CD4-positive, alpha-beta T cell treated with Interleukin-15 for 4 hours (primary cell): ENCODE measurements at places on chromosomes 16 and 17.

GRCh38 chr17:75315541-75316243 is 26.5 kb upstream of the SLC25A19 start:
- no peak for DNase-seq

GRCh38 chr17:31074772-31075555 is 19.8 kb upstream of the NF1 start:
- no peak for DNase-seq

GRCh38 chr16:16025214-16025968 is 76.0 kb downstream of the ABCC1 start:
- DNase-seq, result peak; percentile 80

DNA sequence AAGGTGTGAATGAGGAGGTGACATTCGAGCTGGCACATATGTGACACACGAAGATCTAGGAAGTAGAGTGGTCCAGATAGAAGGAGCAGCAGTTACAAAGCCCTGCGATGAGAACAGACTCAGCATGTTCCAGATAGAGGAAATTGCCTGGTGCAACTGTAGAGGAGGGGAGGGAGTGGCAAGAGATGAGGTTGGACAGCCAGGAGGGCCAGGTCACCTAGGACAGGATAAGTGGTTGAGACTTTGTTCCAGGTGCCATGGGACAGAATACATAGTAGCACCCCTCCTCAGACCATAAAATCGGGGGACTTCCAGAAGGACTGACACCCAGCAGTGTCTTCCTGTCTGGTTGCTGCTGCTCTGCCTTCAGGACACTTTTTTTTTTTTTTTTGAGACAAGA is 11.0 kb upstream of the CENPT start:
- no peak for DNase-seq

GRCh38 chr16:50331570-50331969 is 37.2 kb downstream of the BRD7 start:
- no peak for DNase-seq

DNA sequence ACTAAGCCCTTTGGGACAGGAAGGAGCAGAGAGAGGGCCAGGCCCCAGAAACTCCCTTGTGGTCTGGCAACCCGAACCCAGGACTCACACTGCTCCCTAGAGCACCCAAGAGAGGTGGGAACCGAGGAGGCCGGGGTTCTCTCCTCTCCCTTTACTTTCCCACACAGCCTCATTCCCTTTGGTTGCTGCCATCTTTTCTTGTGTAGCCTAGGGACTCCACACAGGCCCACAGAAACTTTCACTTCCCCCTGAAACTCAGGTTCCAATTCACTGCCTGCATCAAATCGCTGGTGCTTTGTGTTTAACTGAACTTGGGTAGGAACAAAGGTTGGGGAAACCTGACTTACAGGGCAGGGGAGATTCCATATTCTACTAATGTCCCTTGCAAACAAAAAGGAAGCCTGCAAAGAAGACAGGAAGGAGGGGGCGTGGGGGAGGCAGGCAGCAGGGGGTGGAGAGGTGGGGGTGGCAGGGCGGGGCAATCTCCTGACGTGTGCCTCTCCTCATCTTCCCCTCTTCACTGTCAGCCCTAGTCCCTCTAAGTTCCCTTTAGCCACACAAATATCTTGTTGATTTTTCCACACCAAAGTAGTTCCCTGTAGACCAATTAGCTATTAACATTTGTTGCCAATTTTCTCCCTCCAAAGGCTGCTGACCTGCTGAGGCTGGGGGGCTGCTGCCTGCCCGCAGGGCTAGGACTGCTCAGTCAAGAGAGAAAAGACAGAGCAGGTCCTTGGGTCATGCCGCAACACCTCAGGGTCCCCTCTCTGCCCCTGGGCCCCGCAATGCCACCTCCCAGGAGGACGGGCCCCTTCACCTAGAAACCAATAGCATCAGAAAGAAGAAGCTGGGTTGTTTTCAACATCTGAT is 8.0 kb downstream of the ST3GAL2 start:
- peak; percentile 46 for DNase-seq

DNA sequence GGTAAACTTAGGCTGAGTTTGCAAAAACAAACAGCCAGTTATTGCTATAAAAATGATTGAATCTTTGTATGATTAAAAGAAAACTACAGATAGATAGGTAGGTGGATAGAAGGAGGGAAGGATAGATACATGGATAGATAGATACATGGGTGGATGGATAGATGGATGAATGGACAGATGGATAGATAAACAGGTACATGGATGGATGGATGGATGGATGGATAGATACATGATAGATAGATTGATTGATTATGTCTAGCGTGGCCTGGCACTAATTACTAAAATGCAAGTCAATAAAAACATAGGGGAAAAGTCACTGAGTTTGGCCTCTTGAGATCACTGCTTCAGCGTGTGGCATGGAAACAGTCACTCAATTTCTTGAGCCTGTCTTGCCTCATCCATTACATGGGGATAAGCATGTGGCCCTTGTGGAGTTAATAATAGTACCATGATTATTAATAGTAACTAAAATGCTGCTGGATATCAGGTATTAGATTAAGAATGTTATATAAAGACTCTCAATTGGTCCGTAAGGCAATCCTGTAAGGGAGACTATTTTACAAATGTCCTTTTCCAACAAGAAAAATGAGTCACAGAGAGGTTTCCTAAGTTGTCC is 184.9 kb downstream of the HS3ST3A1 start:
- DNase-seq, result no peak

DNA sequence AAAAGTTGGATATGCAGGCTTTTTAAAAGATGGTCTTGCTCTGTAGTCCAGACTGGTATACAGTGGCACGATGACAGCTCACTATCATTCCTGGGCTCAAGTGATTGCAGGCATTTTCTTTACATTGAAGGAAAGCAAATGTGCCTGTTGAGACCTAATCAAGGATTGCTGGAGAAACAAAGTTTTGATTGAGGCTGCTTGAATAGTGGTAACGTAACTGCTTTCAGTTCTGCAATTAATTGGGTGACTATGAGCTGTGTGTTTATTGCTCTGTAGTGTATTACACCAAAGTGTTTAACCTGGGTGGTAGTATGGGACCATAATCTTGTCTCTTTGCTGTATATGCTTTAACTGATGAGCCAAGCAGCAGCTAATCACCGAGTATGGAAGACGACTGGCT is 2.3 kb downstream of the UBB start:
- no peak for DNase-seq

- no peak for DNase-seq
These were observed 215.8 kb downstream of the CDH8 start for GRCh38 chr16:61820398-61820797.

DNA sequence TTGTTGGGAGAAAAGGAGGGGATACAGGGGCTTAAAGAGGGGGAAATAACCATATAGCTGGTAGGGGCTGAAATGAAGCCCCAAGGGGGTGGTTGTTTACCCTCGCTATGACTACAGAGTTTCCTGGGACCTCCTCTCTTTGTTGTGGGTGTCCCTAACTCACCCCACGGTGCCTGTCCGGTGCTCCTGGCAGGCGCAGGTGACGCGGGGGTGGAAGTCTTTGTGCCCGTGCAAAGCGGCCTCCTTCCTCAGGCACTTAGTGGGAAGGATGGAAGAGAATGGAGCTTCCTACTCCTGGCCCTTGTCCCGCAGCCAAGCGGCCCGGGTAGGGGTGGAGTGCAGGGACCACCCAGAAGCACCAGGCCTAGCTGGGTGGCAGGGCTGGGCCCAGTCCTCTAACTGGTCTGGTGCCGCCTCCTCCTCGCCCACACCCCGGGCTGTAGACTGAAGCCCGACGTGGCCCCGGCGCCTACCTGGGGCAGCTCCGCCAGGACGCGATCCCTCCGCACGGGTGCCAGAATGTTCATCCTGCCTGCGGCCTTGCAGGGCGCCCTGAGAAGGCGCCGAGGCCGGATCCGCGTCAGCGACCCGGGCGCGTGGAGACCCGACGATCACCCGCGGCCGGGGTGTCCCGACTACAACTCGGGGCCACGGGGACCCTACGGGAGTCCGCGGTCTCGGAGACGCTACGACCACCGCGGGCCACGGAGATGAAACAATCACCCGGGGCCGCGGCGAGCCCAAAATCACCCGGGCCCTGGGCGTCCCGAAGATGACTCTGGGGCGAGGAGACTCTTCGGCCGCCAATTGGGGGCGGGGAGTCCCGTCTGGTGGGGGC is 709 bp downstream of the RAB34 start:
- DNase-seq, result no peak

DNA sequence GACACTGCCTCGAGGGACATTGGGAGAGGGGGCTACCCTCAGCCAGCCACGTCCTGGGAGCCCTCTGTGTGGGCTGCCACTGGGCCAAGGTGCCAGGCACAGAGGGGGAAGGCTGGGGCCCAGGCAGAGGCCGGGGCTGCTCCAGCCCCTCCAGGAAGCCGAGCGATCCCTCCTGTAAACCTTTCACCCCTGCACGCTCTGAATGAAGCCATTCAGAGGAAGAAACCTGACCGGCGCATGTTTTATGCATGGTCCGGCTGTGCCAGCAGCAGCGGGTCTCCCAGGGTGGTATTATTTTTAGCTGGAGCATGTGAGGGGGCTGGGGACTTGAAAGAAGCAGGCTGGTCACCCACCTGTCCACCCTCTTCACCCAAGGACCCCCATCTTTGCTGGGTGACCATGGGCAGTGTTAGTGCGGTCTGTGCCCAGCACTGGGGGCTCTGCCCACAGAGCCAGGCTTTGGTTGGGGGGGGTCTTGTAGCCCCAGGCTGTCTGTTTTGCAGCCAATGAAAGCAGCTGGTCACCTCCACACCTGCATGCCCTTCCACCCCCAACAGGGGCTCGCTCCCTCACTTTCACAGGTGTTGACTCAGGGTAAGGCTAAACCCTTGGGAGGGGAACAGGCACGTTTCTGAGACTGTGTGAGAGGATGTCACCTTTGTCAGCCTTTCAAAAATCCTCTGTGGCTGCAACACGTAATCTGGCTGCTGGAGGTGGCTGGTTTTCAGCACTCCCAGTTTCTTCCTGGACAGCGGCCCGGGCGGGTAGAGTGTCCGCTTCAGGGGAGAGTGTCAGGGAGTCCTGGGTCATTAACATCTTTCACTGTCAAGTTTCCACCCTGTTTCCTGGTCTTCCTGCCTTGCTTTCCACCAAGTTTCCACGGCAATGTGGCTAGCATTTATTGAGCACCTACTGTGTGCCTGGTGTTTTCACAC is 77.1 kb upstream of the BRD7 start:
- no peak for DNase-seq

DNA sequence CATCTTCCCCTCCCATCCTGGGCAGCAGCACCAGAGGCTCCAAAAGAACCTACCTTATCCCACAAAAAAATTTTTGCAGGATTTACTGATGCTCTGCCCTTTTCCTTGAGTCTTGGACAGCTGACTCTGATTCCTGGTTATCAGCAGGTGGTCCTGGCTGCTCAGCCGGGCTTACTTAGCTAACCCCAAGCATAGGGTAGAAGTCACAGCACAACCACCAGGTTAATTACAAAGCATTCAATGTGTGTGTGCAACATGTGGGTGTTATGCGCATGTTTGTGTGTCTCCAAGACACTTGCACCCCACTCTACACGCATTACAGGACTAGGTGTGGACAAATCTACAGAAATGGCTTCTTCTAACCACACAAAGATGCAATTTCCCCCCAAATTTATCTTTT is 36.3 kb downstream of the PECAM1 start:
- no peak for DNase-seq

GRCh38 chr17:34312080-34312479 is 7.2 kb upstream of the CCL8 start:
- no peak for DNase-seq

DNA sequence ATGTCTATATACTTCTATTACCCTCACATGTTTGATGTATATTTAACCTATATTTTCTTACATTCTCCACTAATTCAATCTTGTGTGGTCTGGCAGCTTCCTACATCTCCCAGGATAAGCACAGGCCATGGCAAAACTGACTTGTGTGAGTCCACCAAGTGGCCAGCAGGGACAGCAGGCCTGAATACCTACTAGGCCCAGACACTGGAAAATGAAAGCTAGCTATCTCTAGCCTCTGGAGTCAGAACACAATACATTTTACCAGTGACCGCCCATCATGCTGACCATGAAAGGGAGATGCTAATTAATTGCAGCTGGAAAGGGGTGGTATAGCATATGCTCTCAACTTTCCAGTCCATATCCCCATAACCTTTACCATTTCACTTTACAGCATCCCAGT is 132.3 kb downstream of the PCTP start:
- no peak for DNase-seq

- DNase-seq, result no peak
These were observed 141.6 kb downstream of the CCDC182 start for GRCh38 chr17:57603546-57603945.

- DNase-seq, result no peak
These were observed 73.6 kb downstream of the IL21R start for GRCh38 chr16:27475561-27475960.

- DNase-seq, result no peak
These were observed 8.1 kb downstream of the SERPINF1 start for GRCh38 chr17:1769822-1770477.

- no peak for DNase-seq
These were observed 58.1 kb upstream of the ADORA2B start for GRCh38 chr17:15886804-15887203.

DNA sequence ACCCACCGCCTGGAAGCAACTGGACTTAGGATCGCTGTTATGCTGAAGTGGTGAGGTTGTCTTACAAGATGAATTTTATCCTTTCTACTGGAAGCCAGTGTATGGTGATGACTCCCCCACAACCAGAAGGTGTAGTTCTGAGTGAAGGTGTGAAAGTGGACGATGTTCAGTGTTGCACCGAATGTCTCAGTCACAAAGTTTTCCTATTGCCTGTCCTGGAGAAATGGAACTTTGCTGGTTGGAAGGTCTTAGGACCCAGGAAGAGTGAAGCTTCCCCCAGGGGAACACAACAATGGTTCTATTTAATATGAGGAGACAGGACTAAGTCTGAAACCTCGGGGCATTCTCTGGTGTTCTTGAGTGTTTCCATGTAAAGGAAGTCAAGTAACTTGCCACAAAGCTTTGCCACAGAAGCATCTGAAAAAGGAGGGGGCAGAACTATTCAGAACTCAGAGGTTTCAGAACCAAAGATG is 44.2 kb downstream of the USP22 start:
- no peak for DNase-seq

GRCh38 chr17:56596691-56597494 is 3.4 kb downstream of the NOG start:
- no peak for DNase-seq

GRCh38 chr17:42683407-42684034 is 1.2 kb downstream of the CNTNAP1 start:
- DNase-seq, result no peak
